ENCODE measurements at places on chromosomes 11 and 22.

DNA sequence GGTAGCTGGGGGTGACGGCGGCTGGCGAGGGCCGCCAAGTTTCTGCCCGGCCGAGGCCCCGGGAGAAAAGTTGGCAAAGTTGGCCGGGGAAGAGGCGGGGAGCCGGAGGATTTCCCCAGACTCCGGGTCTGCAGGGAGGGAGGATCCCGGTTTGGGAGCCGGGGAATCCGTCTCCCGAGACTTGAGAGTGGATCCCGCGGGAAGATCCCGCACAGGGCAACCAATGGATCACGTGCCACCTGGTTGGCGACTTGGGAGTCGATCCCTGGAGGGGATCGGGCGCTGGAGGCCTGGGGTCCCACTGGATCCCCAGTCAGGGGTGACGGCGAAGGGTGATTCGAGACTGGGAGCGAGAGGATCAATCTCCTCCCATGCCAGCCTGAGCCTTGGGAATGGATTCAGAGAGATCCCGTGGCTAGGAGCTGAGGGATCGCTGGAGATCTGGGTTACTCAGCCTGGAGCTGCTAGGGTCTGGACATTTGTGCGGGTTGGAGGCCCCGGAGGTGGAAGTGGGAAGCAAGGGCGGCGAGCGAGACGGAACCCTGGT, 394 bp downstream of the KIAA1671 start:
- DNase-seq = no peak

- DNase-seq = no peak
Observed at GRCh38 chr22:24481641-24482040, 13.5 kb upstream of the UPB1 start.

DNA sequence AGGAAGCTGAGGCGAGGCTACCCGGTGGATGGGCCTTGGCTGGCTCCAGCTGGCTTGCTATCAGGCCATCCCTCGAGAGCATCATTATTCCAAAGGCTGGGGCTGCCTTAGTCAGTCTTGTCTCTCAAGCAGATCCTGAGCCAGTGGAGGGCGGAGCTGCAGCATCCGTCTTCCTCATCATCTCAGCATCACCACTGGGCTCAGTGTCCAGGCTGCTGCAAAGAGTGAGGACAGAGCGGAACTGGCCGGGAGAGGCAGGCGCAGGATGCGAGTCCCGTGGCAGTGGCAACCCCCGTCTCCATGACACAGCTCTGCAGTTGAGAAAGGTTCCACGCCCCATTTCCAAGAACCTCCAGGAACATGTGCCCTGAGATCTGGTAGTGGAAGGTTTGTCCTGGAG, 4.4 kb downstream of the TP53I11 start:
- no peak for DNase-seq

DNA sequence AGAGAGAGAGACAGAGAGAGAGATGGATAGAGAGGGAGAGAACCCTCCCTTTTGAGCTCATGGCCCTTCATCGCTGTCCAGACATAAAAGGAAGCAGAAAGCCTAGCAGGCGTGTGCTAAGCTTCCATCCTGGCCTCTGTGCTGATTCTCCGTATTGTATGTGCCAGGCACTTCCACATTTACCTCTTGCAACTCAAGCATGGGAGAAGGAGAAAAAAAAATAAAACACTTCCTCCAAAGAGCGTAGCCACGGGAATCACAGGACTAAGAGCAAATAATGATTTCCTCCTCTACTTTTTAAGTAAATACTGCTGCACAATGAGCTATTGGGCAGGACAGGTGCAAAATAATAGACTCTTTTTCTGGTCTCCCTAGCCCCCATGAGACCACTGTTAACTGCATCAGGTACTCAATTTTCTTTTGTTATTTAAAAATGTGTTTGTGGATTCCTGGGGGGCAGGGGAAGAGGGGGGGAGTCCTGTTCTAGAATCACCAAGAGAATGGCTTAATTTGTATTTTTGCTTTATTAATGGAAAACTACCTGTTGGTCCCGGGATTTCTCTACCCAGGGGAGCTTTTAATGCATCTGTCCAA, 154.3 kb downstream of the NXPE2 start:
- DNase-seq = no peak

DNA sequence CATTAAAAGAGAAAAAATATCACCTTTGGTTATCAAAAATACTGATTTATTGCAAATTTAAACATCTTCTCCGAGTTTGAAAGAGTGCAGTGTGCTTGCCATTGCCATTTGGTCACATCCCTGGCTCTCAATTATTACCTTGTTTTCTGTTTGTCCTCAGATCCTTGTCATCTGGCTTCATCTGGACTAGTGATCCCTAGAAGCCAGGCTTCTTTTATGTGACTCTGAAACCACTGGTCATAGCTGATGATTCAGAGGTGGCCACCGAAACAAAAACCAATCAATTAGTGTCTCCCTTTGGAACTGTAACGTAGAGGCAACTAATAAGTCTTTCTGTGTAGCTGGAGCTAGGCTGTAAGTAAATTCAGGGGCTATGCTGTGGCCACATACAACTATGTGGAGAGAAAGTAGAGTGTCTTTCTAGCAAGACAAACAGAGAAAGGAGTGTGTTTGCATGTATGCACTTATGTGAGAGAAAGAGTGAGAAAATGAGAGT, 237.9 kb downstream of the LUZP2 start:
- no peak for DNase-seq

GRCh38 chr11:11569936-11570491, 51.8 kb downstream of the GALNT18 start:
- DNase-seq = no peak

DNA sequence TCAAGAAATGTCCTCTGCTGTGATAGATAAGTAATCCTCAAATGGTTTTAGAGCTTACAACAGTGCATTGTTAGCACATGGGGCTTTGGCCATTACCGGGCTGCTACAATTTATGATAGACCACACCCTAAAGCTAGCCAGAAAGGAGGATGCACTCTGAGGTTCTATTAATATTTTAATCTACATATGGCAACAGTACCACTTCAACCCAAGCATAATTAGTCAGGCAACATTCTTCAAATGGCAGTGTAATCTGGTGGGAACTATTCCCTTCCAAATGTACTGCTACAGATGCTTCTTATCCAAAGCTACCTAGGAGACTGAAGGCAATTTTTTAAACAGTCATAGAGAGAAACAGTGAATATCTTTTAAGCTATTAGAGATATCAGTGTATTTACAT, 697.6 kb downstream of the KCNA4 start:
- DNase-seq = no peak

DNA sequence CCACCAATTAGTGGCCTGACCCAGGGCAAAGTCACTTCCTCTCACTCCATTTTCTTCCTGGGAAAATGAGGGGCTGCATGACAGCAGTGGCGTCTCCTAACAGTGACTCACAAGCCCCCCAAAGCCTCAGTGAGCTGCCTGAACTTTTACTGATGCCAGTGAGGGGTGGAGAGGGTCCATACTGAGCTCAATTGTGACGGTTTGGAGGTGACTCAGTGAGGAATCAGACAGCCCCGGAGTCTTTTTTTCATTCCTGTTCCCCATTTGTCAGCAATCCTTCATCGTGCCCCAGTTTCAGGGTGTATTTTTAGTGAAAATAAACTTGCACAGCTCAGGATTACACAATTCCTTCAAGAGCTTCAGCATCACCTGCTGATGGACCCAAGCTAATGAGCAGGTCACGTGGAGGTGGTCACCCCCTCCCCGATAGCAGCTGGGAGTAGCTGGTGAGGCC, 30.1 kb upstream of the RASD2 start:
- DNase-seq = no peak

Data from germinal center (tissue), 1 donor.